ENCODE measurements at places on chromosomes 11 and 22.

- DNase-seq, result no peak
Measured at GRCh38 chr11:92101920-92102319, 122.7 kb upstream of the FAT3 start.

- DNase-seq, result no peak
Measured at GRCh38 chr11:97202613-97203292, 812.9 kb downstream of the JRKL start.

DNA sequence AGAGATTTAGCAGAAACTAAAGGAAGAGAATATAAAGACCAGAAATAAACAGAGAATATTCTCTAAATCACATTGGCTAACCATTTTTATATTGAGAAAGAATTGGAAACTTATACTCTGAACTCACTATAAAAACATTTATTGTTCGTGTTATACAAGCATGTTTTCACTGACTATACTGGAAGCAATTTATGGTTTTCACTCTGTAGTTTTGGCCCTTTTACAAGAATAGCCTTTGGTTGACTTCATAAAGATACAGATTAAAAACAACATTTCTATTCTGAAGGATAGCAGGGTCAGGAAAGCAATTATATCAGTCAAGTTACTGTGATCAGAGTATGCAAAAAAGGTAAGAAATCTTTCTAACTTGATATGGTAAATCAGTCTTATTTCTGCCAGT lies 965.7 kb upstream of the FAT3 start:
- no peak for DNase-seq

GRCh38 chr22:37144180-37144554 lies 5.5 kb downstream of the IL2RB start:
- no peak for DNase-seq

DNA sequence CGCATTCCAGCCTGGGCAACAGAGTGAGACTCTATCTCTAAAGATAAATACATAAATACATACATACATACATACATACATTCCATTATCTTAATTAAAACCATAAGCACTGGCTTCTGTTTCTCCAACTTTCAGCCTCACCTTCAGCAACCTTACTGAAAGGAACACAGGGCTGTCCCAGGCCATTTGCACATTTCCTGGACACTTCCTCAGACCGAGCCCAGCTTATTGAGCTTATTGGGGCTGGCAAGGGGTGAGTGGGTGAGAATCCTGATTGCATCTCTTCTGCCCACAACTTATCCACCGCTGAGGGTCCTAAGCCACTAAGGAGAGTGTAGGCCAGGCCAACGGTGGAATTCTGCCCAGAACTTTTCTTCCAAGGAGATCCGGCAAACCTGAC lies 16.5 kb upstream of the LRP5 start:
- DNase-seq, result no peak

GRCh38 chr11:34439610-34440198 lies 970 bp downstream of the CAT start:
- peak; percentile 19 for DNase-seq

GRCh38 chr22:24728790-24729637 lies 45.5 kb downstream of the PIWIL3 start:
- no peak for DNase-seq

- no peak for DNase-seq
Measured at GRCh38 chr11:3138178-3139085, 26.7 kb downstream of the OSBPL5 start.

- DNase-seq, result peak; percentile 36
Measured at GRCh38 chr11:14018441-14018840, 55.9 kb downstream of the SPON1 start.

- DNase-seq, result no peak
Measured at GRCh38 chr11:1370186-1371025, 19.3 kb upstream of the BRSK2 start.

DNA sequence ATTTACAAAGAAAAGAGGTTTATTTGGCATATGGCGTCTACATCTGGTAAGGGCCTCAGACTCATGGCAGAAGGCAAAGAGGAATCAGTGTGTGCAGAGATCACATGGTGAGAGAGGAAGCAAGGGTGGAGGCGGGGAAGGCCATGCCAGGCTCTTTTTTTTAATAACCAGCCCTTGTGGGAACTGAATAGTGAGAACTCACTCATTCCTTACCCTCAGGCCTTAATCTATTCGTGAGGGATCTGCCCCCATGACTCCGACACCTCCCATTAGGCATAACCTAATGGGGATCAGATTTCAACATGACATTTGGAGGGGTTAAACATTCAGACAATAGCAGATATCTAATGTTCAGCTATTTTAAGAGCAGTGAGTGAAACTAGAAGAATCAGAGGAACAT lies 55.7 kb downstream of the ATM start:
- no peak for DNase-seq

GRCh38 chr11:70483077-70483861 lies 84.9 kb downstream of the CTTN start:
- peak; percentile 91 for DNase-seq

DNA sequence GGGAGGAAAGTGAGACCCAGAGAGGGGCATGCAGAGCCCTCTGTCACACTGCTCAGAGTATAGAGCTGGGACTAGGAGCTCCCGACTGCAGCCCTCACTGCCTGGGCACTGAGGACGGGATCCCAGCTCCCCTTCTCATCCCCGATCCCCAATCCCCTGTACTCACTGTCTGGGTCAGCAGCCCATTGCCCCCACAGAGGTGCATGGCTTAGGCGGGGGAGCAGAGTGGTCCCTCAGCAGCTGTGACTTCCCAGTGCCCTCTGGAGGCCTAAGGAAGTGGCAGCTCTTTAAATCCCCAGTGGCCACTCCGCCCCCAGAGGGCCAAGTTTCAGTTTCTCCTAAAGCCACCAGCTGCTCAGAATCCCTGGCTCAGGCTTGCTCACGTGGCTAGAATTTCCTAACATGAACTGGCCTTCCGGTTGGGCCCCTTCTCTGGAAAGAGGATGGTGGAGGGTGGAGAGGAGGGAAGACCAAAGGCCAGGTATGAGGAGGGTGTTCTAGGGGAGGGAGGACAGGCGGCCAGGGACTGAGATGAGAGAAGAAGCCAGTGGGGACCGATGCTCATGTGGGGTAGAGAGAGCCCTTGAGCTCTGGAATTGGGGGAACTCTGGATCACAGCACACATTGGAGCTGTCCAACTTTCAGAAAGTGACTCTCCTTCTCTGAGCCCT lies at the start of gene BATF2:
TSS of gene BATF2 (minus strand) at position 262 of the 671 bp plus-strand sequence. CDS start at position 205, 57 bp downstream.
- peak; percentile 82 for DNase-seq

DNA sequence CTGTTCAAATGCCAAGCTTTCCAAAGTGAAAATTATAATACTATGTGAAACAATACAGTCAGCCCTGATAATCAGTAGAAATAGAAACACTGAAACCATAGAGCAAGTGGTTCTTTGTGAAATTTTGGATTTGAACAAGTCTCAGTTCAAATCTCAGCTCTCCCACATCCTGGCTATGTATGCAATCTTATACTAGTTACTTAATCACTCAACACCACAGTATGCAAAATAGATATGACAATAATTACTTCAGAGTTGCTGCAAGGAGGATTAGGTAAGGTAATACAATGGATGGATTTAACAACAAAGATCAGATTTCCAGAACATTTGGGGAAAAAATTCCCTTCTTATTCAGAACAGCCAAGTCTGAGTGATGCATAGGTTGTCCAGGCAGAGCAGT lies 851.8 kb upstream of the CCDC90B start:
- DNase-seq, result no peak

DNA sequence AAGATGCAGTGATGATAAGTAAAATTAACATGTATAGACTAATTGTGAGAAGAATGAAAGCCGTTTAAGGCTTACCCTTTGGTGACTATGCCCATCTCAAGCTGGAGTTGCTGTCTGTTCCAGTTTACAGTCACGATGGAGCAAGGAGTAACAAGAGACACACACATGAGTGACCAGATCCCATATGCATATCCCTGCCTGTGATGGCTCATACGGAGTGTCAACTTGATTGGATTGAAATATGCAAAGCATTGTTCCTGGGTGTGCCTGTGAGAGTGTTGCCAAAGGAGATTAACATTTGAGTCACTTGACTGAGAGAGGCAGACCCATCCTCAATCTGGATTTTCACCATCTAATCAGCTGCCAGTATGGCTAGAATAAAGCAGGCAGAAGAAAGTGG lies 786.8 kb downstream of the FAM181B start:
- no peak for DNase-seq

DNA sequence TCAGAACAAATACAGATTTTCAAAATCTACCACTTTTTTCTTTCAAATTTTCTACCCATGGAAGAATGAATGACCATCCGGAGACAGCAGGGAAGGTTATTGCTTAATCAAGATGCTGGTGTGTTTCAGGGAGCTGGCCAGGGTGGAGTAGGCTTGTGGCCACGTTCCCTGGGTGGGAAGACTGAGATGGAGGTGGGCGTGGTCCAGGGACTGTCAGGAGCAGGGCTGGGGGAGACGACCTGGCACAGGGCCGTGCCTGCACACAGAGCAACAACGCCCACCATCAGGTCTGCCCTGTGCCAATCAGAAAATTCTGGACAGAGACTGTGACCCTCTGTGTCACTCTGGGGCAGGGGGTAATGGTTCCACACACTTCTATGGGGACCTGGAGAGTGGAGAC lies 7.1 kb upstream of the APOBEC3H start:
- DNase-seq, result no peak

- DNase-seq, result no peak
Measured at GRCh38 chr22:45698094-45698493, 26.5 kb downstream of the ATXN10 start.

DNA sequence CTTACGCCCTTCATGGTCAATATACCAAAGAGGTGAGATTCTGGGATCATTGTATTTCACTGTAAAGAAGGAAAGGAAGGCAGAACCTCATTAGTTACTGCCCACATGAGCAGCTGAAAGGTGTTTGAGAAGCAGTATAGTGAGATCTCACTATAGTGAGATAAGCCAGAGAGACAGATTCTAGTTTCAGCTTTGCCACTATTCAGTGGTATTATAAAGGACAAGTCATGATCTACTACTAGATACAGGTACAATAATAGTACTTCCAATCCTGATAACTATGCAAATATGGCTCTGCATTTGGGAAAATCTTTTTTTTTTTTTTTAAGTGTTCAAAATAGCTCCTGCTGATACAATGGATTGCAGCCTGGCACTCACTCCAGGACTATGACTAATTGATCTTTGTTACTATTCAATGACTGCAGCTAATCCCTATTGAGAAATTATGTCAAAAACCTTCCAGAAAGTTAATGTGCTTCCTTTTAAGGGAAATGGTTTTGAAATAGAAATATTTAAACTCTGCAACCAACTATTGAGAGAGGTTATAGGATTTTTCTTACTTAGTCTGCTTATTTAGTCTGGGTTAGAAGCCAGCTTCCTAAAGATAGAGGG lies 8.3 kb upstream of the DLAT start:
- DNase-seq, result peak; percentile 21

DNA sequence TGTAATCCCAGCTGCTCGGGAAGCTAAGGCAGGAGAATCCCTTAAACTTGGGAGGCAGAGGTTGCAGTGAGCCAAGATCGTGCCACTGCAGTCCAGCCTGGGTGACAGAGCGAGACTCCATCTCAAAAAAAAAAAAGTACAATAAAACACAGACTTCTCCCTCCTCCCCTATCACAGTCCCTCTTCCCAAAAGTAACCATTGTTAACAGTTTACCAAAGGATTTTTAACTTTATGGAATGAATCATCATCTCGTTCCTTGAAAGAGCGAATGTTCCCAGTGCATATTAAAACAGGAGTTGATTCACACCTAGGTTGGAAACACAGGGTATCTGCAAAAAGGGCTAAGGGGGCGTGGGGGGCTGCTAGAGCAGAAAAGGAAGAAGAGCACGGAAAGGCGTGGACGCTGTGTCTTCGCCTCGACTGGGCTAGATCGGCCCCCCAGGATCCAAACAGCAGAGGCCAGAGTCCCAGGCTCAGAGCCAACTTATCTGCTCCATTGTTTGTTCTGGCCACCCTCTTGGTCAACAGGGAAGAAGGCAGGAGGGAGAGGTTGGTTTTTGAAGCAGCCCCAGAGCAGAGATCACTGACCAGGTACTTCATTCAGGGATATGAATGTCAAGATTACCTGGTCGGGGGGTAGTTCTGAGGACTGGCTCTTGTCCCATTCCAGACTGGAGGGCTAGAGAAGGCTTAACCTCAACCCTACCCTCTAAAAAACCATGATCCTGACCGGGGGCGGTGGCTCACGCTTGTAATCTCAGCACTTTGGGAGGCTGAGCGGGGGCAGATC lies 2.1 kb upstream of the AHNAK start:
- no peak for DNase-seq

- no peak for DNase-seq
Measured at GRCh38 chr11:17462940-17463339, 13.7 kb downstream of the ABCC8 start.

DNA sequence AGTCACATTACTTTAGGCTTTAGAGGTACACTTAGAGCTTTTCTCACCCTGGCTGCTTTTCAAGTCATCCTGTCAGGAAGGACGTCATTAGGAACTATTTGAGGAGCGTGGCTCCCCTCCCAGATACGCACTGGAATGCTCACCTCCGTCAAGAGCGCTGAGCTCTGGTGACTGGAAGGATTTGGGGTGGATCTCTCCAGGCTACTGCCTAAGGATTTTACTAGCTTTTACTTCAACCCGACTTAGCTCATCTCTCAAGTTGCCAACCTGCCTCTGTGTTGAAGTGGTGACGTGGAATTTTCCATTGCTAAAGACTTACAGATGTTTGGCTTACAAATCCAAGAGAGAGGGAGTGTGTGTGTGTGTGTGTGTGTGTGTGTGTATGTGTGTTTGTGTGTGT lies 355.3 kb upstream of the CCDC90B start:
- no peak for DNase-seq

DNA sequence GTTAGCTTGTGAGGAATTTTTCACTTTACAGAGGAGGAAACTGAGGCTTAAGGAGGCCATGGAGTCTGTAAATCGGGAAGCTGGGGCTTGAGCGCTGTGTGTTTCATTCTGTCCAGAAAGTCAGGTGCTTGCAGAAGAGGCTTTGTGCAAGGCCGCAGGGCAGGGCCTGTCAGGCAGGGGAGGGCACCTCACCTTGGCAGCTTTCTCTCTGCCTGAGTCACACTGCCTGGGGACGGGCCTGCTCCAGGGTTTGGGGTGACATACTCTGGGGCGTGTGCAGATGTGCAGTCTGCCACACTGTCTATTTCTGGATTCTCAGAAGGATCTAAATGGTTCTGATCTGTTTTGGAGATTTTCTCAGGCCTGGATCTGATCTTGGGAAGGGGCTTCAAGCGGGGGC lies 8.4 kb downstream of the INCENP start:
- no peak for DNase-seq

GRCh38 chr11:116615211-116615865 lies 157.4 kb downstream of the BUD13 start:
- DNase-seq, result no peak

DNA sequence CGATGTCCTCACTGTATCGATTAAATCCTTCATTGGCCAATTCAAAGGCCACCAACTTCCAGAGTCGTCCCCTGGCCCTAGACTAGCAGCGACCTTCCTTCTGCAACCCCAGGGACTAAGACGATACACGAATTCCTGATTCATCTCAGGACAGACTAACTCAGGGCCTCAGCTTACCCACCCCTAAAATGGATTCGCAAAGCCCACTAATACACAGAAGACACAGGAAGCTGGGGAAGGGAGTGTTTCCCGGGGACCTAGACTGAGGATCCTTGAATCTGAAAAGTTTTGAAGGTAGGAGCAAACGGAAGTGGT lies 509 bp downstream of the LAMTOR1 start:
- DNase-seq, result no peak

GRCh38 chr11:102256251-102256650 lies 61.0 kb upstream of the BIRC3 start:
- DNase-seq, result peak; percentile 59
